ENCODE measurements at places on chromosomes 7 and 10.

- no peak for DNase-seq
These were observed 3.2 kb upstream of the VSTM4 start for GRCh38 chr10:49118430-49119074.

DNA sequence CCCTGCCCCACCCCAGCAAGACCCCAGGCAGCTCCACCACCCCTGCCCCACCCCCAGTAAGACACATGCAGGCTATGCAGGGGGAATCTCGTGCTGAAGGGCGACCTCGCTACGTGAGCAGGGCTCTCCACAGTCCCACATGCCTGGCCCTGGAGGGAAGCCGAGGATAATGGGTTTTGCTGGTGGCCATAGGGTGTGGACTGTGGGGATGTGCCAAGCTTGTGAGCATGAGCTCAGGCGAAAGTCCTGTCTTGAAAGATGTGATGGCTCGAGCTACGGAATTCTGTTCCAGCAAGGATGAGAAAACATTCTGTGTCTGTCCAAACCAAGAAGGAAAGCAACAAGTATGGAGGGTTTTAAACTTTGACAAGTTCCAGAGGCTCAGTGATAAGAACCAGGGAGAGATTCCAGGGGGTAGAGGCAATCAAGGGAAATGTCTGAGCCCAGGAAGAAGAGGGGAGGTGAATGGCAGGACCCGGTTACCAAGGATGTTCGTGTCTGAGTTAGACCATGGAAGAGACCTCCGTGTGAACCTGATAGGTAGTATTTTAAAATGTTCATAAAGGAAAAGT lies 63.1 kb downstream of the PYROXD2 start:
- DNase-seq, result peak; percentile 47

DNA sequence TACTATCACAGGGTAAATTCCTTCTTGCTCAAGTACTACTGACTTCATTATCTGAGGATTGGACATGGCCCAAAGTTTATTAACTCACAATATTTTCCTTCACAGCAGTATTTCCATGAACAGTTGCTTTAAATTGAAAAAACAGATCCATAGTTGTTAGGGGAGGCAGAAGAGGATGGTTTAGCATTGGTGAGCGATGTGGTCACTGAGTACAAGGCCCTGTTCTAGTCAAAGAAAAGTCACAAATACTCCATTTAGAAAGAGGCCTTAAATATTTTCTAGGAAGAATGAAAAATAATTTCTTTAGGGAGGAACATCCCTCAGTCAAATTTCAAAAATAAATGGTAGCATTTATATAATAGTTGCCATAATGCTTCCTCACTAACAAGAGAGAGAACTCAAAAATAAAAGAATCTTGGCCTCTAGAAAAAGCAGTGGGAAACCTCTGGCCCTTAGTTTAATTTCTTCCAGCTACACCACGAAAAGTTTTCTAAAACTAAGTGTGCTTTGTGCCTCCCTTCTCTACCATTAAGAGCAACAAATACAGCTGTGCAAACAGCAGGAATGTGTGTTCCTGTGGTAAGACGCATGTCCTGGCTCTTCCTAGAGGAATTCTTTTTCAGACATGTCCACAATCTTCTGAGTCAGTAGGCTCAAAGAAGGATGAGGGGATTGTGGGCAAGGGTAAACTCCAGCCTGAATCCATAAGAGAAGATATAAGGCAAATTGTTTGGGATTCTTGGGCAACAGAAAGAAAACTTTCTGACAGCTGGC lies 105.7 kb downstream of the HOXA1 start:
- DNase-seq, result no peak

- no peak for DNase-seq
These were observed 27.9 kb upstream of the CCDC7 start for GRCh38 chr10:32417911-32418547.
